ENCODE measurements at places on chromosomes 4 and X.

DNA sequence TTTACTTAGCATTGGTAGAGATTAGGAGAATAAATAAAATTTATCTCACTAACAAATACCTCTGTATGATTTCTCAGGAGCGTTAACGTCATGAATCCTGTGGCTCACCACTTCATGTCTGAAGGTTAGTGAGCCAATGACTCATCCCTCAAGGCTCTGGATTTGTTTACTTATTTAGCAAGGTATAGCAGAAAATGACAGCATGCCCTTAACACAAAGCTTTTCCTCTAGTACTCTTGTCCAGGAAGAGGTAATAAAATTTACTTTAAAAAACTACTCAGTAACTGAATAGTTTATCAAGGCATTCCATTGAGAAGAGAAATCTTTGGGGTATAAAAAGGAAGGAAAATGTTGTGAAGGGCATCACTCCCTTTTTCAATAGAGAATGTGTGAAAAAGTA is 823.8 kb downstream of the CCSER1 start:
- no peak for DNase-seq

DNA sequence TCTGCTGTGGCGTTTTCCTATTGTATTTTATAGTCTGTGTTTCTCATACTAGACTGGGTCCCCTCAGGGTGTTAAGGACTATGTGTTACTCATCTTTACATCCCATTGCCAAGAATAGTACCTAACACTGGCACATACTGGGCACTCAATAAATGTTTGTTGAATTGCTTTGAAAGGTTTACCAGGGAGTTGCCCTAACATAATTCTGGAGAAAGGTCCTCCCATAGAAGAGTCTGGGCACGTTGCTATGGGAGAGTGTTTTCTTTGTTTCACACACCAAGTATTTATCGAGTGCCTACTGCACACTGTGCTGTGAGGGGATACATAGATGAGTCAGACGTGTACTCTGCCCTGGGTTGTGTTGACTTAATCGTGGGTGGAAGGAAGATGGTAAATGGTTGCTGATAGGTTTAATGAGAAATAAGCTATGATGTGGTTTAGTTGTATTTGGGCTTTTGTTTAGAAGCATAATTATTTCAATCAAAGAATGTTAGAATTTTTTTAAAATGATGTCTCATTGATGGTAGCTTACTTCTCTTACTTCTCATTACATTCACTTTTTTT is 42.9 kb downstream of the AFF1 start:
- no peak for DNase-seq

DNA sequence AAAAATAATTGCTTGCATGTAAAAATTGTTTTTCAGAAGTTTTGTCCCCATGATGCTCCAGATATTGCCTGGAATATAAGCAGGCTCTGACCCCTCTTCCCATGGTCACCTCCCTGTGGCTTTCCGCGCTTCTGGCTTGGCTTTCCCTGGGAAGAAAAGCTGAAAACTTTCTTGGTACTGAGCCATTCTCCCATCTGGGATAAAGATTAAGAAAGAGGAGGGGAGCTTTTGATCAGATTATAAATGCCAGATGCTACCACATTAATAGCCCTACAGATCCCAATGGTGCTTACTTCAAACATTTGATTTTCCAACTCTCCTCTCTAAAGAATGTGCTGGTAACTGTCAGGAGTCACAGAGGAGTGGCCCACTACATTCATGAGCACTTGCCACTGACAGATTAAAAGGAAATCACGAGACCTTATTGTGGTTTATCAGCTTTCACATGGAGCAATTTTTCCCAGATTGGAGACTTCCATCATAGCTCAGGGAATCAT is 54.4 kb upstream of the GAB1 start:
- no peak for DNase-seq

DNA sequence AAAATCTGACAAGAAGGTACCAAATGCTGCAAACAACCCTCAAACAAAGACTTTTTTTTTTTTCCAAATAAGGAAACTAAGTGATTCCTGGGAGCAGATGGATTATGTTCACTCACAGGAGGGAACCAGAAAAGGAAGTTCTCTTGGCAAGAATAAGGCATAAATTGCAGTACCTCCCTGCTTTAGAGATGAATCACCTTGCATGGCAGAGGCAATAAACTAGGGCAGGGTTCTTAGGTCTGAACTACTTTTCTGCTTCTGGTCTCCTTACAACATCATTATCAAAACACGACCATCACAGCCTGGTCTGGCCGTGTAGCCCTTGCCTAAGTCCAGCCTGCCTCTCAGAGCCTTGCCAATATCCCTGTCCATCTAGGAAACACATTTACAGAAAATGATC is 6.3 kb downstream of the TMEM31 start:
- no peak for DNase-seq

DNA sequence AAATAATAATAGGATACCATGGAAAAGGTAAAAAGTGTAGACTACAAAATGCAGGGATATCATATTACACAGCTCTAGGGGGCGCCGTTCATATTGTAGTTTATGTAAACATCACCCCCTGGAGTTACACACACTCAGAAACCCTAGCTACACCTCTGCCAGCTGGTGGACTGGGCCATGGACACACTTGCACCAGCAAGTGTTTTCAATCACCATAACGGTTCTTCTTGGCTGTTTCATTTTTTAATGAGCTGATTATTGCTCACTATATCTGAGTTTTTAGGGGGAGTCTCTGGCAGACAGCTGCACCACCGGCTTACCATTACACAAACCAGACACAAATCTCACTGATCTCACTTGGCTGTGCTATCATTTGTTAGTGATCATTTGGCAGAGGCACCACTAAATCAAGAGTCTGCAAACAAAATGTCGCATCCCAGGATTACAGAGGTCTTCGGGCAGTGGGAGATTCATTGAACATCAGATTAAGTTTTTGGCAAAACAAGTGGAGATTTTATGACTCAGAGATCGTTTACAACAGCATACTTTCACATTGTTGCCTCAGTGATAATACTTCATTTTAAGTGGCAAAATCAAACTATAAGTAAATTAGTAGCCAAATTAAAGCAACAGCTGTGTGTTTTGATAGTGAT is 185.7 kb downstream of the UNC5C start:
- peak; percentile 49 for DNase-seq

GRCh38 chrX:20829665-20830491 is 544.3 kb upstream of the CNKSR2 start:
- no peak for DNase-seq

GRCh38 chr4:109548655-109549054 is 11.4 kb upstream of the MCUB start:
- no peak for DNase-seq

GRCh38 chrX:32514986-32515385 is 696.4 kb downstream of the DMD start:
- no peak for DNase-seq

GRCh38 chrX:151476604-151477303 is 79.7 kb downstream of the VMA21 start:
- DNase-seq: no peak

DNA sequence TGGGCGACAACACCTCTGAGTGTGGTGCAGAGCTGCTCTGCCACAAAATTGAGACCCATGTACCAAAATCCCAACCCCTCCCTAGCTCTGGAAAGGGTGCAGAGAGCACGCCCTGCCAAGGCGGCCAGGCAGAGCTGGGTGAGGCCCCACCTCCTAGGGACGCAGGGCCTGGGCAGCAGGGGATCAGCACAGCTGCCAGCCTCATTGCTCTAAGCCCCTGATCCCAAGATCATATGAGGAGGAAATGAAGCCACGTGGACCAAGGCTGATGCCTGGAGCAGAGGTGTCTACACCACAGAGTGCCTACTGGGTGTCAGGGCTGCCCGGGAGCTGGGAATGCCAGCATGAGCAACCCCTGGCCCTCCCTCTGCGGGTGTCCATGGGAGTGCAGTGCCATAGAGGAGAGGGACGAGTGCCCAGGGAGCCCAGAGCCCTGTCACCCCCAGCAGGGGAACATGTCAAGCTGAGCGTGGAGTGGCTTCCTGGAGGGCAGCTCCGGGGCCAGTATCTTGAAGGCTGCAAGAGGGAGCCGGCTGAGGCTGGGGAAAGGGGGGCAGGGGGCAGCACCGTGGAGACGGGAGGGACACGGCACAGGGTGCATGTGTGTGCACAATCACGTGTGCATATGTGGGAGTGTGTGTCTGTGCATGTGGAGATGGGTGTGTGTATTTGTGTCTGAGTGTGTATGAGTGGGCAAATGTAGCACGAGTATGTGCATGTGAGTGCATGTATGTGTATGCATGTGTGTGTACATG is 63.9 kb upstream of the PSAPL1 start:
- no peak for DNase-seq

- DNase-seq: no peak
These were observed 9.4 kb downstream of the IL15 start for GRCh38 chr4:141645611-141646340.

- DNase-seq: no peak
These were observed 605.5 kb upstream of the PITX2 start for GRCh38 chr4:111228396-111228795.

- DNase-seq: peak; percentile 93
These were observed 473 bp upstream of the CCNQ start for GRCh38 chrX:153599192-153600031.

GRCh38 chr4:158374318-158374717 is 147.4 kb upstream of the RXFP1 start:
- no peak for DNase-seq

DNA sequence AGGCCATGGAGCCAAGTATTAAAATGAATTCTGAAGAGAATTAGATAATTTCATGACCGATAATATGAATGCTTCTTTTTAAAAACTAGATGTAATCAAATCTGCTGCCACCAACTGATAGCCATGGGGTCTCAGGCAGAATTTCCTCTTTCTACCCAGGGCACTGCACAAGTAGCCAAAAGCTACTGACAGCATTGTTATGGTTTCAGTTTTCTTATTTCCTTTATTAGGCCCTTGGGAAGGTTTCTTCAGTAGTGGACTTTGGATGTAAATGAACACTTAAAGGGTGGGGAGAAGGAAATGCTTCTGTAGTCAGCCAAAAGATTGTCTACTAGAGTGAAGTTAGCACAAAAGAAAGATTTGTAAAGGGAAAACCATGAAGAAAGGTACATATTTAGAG is 686.0 kb downstream of the ADGRL3 start:
- no peak for DNase-seq

- DNase-seq: no peak
These were observed 123.6 kb upstream of the INTU start for GRCh38 chr4:127509155-127509554.

DNA sequence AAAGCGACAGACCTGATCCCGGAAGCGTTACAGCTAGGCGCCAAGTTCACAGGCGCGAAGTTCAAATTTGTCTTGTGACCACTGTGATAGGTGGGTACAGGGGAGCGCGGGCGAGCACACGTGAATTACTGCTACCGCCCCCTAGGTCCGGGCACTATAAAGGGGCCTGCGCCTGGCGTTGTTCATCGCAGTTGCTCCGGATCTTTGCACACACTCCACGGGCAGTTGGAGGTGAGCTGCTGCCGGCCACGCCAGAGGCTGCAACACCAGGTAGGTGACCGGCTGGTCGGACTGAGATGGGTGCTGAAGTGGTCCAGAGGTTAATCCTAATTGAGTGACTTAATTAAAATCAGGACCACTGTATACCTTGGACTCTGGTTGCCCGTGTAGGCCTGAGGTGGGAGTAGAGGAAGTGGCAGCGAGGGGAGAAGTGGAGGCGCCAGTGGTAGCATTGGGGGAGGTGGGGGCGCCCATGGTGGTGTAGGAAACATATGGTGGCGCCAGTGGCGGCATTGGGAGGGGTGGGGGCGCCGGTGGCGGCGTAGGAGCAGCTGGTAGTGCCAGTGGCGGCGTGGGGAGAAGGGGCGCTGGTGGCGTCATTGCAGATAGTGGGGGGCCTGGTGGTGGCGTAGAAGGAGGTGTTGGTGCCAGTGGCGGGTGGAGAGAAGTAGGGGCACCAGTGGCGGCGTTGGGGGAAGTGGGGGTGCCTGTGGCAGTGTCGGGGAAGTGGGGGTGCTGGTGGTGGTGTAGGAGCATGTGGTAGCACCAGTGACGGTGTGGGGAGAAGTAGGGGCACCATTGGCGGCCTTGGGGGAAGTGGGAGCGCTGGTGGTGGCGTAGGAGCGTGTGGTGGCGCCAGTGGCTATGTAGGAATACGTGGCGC is at the start of gene GCNA:
TSS of gene GCNA (plus strand) at position 185 of the 883 bp plus-strand sequence. CDS start 2,385 bp downstream, outside the sequence.
- no peak for DNase-seq

DNA sequence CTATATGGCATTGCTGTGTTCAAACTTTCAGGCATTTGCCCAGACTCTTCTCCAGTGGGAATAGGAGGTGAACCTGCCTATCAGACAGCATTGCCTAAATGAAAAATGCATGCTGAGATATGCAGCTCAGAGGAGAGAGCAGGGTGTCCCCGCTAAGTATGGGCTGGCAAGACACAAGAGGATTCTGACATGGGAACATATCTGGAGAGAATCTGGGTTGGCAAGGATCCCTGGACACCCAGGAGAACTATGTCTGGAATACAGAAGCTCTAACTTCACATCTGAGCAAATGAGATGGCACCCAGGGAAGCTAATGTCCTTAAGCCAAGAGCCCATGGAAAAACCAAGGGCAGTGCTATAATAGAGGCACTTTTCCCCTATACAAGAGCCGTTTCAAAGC is 18.4 kb downstream of the PPARGC1A start:
- DNase-seq: no peak

- DNase-seq: peak; percentile 10
These were observed 261.2 kb downstream of the CBLL2 start for GRCh38 chrX:22533898-22534297.

DNA sequence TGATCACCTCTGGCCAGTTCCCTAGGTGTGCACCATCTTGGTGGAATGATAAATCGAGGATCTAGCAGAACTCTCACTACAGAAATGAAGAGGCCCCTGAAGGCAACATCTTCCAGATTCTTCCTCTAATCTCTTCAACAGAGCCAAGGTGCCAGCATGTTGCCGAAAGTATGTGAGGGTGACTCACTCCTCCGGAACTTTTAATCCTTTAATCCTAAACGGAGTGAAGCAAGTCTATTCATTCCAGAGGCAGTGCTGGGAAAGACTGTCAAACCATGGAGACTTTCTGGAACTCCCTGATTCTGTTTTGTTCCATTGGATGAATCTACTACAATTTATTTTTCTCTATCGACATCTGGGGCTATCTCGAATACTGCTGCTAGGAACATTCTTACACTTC is 68.7 kb downstream of the SUPT20HL2 start:
- peak; percentile 61 for DNase-seq

DNA sequence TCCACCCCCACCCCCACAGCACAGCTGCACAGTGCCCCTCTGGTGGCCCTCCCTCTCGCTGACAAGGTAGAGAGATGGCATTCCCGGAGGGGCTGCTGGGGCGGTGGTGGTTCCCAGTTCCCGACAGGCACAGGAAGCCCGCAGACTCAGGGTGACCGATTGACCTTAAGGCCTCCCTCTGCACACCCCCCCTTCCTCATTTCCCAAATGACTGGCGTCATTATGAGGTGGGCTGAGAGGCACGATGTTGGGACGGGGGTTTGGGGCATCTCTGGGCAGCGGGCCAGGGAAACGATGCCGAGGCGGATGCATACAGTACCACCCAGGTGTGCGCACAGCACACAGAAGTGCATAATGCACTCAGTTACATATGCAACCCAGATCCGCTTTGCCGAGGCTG is 3.5 kb upstream of the TIMP1 start:
- no peak for DNase-seq

- DNase-seq: no peak
These were observed 408.7 kb upstream of the FAM241A start for GRCh38 chr4:111736516-111736915.

GRCh38 chr4:144338148-144338547 is 197.6 kb upstream of the GYPA start:
- no peak for DNase-seq

Data from neural progenitor cell (in vitro differentiated cells).